PC-9 (cell line): ENCODE measurements at places on chromosomes 5 and 9. TPM values are rescaled to one million over a fixed set of nuclear protein-coding genes. Genes with fewer than 3 reads are reported as not detected.

The KCNIP1 gene
- total RNA-seq: not detected in 2 replicates

The IFNA4 gene
- total RNA-seq: not detected in 2 replicates

The NRG2 gene
- total RNA-seq: not detected in 2 replicates

The NR5A1 gene
- 0.13 and 0.15 TPM in 2 replicates for total RNA-seq

The PLPP1 gene
- 12.2 and 18.4 TPM in 2 replicates for total RNA-seq

The GDA gene
- 98.1 and 142 TPM in 2 replicates for total RNA-seq

- DNase-seq: no peak
These were observed 212.4 kb upstream of the DMRT1 start for GRCh38 chr9:629146-629545.

GRCh38 chr9:80873861-80874260 lies 815.5 kb downstream of the TLE1 start:
- no peak for DNase-seq

DNA sequence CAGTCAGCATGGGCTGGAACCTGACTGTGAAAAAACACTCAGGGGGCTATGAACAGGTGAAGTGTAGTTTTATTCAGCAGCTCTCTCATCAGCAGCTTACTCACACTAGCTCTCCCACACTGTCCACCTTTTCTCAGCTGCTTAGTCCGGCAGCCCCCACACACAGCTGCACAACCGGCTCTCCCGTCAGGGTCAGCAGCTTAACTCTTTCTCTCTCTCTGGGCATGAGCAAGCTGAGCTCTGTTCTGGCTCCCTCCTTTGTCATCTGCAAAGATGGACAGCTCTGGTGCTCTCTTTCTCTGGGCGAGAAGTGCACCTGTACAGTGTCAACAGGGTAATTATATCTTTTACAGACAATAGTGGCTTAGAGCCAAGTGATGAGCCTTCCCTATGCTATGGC lies 8.2 kb downstream of the DMAC1 start:
- DNase-seq: no peak

- no peak for DNase-seq
These were observed 780.0 kb downstream of the SEMA5A start for GRCh38 chr5:8765886-8766285.

DNA sequence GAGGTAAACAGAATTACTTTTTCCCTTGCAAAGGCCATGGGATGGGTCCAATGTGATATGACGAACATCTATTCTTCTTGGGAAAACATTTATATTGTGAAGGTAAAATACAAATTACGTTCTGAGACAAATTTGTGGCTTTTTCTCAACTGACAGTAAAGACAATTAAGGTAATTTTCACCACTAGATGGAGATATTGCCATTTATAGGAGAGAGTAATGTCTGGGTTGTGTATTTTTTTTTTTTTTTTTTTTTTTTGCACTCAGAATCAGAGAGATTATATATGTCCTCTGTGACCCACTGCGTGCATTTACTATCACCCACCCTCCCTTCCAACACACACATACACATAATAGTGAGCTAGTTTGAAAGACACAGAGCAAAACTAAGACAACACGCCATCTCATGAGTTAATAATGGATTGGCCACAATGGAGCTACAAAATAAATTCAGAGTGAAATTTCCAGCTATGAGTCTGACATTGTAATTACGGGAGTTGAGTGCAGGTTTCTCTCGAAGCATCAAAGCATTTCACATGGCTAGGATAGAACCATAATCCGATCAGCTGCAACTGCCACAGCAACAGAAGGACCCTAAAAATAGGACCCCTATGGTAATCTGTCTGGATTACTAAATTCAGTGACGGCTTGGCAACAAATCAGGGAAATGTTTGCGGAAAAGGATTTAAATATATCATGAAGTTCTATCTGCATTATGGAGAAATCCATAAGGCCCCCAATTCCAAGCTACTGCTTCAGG lies 49.2 kb downstream of the ANXA1 start:
- no peak for DNase-seq

DNA sequence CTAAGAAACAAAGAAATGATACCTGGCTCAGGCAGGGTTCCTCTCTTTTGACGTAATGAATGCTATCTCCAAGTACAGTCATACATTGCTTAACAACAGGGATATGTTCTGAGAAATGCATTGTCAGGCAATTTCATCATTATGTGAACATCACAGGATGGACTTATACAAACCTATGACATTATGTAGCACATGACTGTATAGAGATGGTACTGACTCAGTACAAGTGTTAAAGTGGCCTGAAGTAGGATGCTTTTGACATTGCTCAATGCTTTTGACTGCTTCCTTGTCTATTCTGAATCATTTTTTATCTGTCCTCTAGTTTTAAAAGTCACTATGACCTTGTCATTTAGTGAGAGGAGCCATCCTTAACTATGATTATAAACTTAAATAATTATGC lies 147.6 kb downstream of the NR2F1-AS1 start:
- no peak for DNase-seq

GRCh38 chr9:3699883-3700282 lies 174.1 kb upstream of the RFX3 start:
- DNase-seq: no peak

GRCh38 chr5:7802855-7803254 lies 48.1 kb downstream of the CFAP90 start:
- peak; percentile 58 for DNase-seq

DNA sequence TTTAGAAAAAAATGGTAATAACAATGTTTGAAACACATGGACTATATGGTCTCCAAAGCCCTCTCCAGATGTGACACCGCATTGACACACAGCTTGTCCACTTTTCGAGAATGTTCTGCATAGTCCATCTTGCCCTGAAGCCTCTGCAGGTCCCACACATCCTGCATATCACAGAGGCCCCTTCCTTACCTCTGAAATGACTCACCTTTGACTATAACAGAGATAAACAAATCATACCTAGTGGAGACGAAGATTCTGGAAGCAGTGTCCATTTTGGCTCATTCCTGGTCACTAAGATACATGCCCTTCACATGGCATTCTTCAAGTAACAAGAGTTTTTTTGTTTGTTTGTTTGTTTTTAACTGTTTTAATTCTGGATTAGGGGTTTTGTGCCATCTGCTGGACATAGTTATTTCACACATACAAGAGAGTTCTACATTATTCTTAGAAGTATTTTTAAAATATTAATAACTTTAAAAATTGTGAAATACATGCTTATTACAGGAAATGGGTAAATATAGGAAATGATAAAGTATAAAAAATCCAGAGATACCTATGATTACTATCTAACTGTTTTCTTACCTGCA lies 5.1 kb downstream of the ARL14EPL start:
- DNase-seq: no peak

DNA sequence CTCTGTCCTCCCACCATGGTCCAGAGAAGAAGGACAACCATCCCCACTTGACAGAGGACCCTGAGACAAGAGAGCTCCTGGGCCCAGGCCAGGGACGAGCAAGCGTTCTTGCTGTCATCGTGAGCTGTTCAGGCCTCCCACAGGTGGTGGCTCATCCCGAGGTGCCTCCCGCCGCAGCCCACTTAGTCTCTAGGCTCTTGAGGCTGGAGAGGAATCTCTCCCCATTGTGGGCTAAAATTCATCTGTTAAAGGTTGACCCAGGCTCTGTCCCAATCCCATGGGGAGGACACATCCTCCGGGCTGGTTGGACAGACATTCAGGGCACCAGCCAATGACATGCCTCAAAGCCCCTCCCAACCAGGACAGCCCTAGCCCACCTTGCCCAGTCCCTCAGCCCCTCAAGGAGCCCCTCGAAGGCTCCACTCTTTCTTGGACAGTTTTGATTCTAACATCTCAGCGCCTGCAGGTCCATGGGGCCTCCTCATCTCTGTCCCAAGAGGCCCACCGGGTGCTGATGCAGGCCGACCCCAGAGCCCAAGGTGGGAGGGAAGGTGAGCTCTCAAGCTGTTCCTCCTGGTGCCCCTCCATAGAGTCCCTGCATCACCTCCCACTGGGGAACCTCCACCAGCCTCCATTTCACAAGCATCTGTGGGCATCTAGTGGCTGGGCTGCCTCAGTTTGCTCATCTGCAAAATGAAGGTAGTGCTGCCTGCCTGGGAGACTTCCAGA lies 52.9 kb downstream of the BARX1 start:
- DNase-seq: no peak

- no peak for DNase-seq
These were observed 4.6 kb downstream of the ISL1 start for GRCh38 chr5:51387884-51388275.

DNA sequence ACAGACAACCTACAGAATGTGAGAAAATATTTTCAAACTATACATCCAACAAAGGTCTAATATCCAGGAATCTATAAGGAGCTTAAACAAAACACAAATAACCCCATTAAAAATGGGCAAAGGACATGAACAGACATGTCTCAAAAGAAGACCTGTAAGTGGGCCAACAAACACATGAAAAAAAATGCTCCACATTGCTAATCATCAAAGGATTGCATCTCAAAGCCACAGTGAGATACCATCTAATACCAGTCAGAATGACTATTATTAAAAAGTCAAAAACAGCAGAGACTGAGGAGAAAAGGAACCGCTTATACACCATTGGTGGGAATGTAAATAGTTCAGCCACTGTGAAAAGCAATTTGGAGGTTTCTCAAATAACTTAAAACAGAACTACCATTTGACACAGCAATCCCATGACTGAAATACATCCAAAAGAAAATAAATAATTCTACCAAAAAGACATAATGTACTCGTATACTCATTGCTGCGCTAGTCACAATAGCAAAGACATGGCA lies 39.1 kb upstream of the C5orf63 start:
- DNase-seq: no peak

DNA sequence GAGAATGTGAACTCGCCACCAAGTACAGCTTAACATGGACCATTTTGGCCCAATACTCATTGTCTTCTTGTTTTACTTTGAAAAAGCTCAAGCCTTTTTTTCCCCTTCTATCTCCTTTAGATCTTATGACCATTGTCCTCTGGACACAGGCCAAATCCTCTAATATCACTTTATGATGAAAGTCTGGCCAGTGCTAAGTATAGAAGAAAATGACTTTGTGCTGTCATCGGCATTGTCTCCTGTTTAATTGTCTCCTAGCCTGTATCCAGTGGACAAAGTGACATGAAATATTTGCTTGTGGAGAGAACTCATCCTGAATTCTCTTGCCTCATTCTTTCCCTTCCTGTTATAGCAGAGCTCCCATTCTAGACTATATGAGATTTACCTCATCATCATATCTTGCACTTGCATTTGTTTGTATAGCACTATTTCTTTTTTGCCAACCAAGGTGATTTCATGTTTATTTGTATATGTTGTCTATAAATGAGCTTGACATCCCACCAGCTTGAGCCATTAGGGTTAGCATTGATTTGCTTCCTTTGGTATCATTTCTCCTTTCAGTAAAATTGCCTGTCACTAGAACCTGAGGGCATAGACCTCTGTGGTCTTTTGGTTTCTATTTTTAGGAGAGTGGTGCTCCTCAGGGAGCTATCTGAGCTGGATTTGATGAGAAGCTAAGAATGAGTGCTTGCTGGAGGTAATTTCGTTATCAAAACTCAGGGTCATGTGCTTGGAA lies 18.8 kb upstream of the TNFAIP8 start:
- no peak for DNase-seq

GRCh38 chr5:5080790-5081189 lies 59.3 kb upstream of the ADAMTS16 start:
- DNase-seq: no peak

DNA sequence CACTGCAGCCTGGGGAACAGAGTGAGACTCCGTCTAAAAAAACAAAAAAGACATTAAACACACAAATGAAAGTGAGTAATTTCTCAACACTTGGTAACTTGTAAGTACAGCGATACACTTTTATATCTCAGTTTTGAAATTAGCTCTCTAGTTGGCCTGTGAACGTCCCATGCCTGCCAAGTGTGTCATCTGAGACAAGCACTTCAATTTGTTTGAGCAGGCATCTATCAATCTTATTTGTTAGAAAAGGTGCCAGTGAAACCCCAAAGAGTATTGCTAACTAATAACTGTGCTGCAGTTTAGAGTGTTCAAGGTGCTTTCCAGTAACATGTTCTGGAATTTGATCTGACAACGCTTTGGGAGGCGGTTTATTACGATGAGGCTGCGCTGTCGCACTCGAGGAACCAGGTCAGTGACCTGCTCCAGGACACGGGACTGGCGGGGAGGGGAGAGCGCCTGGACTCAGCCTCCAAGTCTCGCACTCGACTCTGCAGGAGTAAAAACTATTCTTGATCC lies 1.1 kb upstream of the SPIN1 start:
- DNase-seq: peak; percentile 43

GRCh38 chr5:172321593-172321992 lies 38.0 kb upstream of the UBTD2 start:
- no peak for DNase-seq

DNA sequence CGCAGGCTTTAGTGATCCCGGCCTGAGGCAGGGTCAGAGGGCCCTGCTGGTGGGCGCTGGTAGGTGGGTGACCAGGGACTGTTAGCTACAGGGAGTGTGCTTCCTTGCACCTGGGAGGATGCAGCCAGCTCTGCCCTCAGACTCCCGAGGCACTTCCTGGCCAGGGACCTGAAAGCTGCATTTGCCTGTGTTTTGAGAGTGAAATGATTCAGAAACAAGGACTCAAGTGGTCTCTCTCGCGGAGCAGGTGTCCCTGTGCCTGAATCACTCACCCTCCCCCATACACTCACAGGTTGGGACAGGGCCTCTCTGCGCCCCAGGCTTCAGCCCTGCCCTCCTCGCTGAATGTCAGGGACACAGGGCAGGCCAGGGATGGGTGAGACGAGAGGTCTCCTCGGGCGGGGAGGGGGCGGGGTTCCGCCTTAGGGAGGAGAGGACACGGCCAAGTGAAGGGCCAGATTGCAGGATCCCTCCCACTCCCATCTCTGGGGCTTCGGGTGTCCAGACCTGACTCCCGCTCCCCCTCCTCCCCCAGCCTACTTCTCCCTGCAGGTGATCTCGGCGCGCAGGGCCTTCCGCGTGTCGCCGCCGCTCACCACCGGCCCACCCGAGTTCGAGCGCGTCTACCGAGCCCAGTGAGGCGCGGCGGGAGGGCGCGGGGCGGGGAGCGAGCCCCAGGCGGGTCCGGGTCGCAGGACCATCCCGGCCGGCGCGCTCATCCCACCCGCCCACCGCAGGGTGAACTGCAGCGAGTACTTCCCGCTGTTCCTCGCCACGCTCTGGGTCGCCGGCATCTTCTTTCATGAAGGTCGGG lies 1.5 kb downstream of the LTC4S start:
- peak; percentile 71 for DNase-seq
